ENCODE measurements at places on chromosomes 11 and 22. TPM values are rescaled to one million over a fixed set of nuclear protein-coding genes. Genes with fewer than 3 reads are reported as not detected.

Gene GRAP2
- 108 TPM for total RNA-seq

Gene FADS2
- total RNA-seq = 251 TPM

Gene TMEM191C
- total RNA-seq = 0.48 TPM

- DNase-seq = no peak
Observed at GRCh38 chr11:2102132-2102882, 36.9 kb downstream of the IGF2 start.

DNA sequence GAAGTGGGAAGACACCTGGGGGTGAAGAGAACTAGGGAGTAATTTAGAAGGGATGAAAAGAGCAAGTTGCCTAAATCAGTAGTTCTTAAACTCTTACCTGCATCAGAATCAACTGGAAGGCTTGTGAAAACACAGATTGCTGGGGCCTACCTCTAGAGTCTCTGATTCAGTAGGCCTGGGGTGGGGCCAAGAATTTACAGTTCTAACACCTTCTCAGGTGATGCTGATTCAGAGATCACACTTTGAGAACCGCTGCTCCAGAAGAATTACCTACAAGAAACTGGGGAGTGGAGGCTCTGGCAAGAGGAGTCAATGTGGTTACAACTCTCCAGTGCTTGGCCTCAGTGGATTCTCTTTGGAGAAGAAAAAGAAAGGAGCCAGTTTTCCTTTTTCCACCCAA lies 128.7 kb downstream of the C11orf58 start:
- no peak for DNase-seq

DNA sequence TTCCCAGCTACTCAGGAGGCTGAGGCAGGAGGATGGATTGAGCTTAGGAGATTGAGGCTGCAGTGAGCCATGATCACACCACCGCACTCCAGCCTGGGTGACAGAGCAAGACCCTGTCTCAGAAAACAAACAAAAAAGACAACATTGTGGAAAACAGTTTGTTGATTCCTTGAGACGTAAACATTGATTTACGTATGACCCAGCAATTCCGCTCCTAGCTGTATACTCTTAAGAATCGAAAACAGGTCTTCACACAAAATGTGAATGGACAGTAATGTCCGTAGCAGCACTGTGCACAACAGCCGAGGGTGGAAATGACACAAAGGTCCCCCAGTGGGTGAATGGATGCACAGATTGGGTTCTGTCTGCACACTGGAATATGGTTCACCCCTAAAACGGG lies 49.3 kb downstream of the LRP5 start:
- DNase-seq = no peak

DNA sequence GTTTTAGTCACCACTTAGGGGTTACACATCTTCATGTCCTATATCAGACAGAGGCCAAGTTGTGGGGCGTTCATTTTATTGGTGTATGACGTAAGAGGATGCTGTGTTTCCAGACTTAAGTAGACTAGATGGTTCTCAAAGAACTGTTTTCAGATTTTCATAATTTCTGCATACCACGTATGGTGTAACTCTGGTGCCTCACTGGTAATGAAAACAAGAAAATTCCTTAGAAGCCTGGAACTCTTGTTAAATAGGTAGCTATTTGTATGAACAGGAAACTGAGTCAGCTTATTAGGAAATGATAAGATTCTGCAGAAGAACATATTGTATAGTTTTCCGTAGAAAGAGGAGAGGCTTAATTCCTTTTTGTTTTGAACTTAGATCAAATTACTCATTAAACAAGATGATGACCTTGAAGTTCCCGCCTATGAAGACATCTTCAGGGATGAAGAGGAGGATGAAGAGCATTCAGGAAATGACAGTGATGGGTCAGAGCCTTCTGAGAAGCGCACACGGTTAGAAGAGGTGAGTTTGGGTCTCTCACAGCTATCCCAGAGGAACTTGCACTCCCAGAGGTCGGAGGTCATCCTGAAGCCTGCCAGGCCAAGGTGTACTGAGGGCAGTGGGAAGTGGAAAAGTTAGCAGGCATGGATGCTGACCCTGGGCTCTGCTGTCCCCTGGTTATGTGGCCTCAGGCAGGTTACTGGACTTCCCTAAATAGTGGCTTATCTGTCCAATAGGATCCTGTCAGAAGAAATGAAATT lies 3.9 kb downstream of the CDC45 start:
- no peak for DNase-seq
